ENCODE measurements at places on chromosomes 16 and 17.

DNA sequence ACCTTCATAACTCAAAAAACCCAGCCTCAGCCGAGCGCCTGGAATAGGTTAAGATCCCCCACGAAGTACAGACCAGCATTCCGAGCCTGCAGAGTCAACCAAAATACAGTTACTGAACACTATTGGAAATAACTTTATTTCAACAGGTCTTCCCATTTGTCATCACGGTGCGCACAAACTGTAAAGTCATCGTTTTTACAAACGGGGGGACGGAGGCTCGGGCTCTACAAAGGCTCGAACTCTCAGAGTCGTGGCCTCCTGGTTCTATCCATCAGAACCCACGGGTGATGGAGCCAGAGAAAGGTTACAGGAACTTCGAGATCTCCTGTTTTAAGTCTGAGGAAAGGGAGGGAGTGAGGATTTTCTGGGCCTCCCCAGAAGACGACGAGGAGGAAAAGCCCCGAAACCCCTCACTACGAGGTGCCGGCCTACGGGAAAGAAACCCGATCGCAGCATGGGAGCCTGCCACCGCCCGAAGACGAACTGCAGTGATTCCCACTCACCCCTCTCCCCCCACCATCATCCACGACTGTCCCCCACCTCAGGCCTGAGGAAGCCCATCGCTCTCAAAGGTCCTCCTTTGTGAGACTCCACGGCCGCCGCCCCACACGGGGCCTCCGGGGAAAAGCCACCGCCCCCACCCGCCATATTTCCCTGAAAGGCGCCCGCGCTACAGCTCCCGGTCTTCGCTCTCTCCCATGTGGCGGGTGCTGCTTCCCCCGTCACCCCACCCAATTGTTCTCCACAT is 917 bp downstream of the YWHAE start:
- no peak for DNase-seq

GRCh38 chr17:5797447-5798050 is 213.2 kb upstream of the NLRP1 start:
- no peak for DNase-seq

DNA sequence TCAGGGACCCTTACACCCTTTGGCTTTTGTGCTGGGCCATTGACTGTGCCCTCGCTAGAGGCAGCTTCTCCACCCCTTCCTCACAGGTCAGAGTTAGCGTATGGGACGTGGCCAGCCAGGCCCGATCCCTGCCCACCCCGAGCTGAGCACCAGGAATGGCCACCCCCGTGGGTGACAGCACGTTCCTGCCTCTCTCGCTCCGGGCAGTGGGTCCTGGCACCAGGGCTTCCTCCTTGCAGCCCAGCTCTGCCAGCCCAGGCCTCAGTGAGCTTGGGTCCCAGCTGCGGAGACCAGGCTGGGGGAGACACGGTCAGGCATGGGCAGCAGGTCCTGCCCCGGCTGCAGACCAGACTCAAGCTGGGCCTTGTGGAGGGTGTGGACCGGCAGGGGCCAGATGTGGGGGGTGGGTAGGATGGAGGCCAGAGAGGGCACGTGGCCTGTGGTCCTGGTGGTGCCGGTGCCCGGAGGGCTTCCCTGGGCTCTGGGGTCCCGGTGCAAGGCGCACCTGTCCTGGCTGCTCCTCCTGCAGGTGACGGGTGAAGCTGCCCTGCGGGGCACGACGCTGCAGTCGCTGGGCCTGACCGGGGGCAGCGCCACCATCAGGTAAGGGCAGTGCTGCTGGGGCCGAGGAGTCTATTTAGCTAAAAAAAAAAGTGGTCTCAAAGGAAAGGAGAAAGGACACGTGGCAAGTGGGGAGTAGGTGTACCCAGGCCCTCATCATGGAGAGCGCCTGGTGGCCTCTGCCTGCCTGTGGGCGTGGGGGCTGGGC is 18.2 kb downstream of the ASPSCR1 start:
- no peak for DNase-seq

GRCh38 chr17:74742153-74742515 is 5.1 kb downstream of the RAB37 start:
- DNase-seq = no peak

DNA sequence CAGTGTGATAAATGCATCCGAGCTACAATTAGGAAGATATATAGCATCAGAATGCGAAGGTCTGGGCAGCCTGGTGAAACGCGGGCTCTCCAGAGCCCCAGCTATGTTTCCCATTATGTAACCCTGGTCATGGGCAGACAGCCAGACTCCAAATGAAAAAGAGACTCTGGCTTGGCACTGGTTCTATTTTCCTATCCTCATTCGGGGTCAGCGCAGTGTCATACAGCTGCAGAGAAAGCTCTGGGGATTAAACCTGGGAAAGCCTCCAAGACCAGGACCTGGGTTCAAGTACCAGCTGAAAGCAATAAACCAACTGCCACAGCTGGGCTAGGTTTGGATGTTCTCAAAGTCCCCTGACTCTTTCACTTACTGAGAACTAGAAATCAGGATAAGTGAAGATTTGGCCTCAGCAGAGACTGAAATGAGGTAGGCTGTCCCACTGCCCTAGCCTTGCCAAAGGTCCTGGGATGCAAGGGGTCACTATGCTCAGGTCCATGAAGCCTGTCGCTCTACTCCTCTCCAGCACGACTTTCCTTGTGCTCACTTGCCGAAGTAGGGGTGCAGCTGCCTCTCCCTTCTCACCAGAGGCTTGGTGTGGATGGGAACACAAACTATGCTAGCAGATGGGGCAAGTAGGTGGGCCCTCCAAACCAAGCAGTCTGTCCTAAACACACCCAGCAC is 123.8 kb downstream of the SMG6 start:
- DNase-seq = no peak

DNA sequence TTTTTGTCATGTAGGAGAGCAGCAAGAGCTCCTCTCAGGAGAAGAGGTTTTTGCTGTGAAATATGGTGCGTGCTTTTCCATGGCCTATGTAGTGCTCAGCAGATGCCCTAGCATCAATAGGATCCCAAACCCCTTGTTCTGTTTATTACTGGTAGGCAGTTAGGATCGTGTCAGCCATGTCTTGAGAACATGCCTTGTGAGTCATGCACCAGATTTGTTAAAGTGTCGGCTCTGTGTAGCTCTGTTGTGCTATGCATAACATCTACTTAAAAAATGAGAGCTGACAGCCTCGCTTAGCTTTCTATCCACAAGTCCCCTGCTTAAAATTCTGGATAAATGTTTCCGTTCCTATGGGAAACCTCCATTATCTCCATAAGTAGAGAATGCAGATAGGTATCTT is 4.4 kb upstream of the EIF4A3 start:
- no peak for DNase-seq

DNA sequence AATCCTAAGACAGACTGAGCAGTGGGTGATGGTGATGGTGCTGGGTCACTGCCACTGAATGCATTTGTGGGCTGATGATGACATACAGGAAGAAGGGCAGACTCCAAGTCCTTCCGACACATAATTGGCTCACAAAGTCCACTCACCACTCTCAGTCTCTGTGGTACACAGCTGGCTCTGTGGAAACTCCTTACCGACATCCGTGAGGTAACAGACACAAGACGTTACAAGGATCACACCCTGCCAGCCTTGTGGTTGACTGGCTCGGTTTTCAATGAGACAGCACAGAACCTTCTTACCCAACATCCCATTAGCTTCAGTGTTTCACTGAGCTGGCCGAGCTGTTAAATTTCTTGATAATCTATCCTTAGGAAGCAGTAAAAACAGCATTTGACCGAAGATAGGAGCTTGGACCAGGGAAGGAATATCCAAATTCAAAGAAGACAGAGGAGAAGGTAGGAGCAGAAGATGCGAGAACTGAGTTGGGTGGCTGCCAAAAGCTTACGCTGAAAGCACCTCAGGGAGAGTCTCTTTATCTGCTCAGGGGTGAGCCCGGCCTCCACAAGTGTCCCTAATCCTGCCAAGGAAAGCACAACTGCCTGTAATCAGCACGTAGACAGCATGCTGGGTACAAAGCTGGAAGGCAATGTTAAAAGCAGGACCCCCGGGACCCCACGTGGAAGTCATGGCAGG is 5.5 kb upstream of the MXRA7 start:
- no peak for DNase-seq

GRCh38 chr17:74288785-74289184 is 14.8 kb downstream of the DNAI2 start:
- DNase-seq = no peak

Data from CD4-positive, alpha-beta T cell (primary cell).